DMS79 treated with DMSO at 0.1 percent for 48 hours (cell line): ENCODE measurements at places on chromosomes 5 and 9.

DNA sequence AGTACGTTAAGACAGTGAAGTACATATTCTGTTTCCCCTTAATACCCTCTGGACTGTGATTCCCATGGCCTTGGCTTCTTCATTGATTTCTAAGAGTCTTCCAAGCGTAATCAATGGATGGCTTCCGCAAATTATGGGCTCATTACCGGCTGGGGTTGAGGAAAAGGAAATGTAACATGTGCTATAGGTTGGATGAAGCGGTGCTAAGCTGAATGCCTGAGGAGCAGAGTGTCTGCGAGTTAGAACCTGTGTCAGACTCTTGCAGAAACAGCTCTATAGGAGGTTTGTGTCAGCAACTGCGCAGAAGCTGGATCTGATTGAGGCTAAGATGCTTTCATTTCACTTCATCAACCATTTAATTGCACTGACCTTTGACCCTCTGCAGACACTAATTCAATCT lies 114.3 kb upstream of the CDH18 start:
- no peak for DNase-seq

GRCh38 chr5:65749956-65750355 lies 28.0 kb downstream of the NLN start:
- DNase-seq = no peak

GRCh38 chr5:152151113-152151512 lies 226.5 kb upstream of the GLRA1 start:
- no peak for DNase-seq

DNA sequence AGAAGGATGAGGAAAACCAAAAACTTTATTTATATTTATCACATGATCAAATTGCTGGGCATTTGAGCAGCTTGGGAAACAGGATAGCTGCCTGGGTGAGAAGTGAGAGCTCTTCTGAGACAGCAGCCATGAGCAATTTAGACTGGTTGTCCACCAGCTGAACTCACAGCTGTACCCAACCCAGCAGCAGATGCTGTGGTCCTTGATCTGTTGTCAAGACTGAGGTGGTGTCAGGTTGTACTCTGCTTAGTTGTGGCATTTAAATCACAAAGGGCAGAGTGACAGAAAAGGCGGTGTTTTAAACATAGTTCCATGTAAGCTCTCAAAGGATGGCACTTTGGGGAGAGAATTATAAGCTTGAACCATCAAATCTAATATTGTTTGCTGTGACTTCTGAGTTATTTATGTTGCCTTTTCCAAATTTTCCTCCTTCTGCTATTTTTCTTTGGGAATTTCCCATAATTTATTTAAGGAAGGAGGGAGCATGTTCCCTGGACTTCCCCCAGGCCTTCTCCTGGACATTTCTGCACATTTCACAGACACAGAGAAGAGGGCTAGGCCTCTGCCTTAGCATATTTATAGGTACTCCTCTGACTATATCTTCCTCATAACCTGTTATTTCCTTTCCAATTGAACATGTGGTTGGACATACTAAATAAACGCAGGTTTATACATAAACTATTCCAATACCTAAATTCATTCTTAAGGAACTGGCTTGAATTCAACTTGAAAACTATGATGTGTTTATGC lies 117.7 kb upstream of the FER start:
- no peak for DNase-seq

GRCh38 chr5:16457853-16458252 lies 7.7 kb downstream of the ZNF622 start:
- no peak for DNase-seq

DNA sequence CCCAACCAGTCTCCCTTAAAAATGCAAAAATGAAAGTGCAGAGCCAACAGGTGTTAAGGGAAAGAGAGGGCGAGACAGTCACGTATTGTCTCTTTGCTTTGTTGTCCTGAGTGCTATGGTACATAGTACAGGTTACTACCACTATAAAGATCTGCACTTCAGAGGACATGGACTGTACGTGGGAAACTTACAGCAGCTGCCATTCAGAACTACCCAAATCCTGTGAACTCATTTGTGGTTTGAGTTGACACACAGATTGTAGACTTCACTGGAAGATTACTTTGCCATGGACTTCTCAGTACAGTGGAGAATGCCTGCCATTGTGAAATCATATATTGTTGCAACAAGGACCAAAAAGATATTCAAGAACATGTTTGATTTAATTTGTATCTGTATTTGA lies 34.8 kb downstream of the FBXO38 start:
- DNase-seq = no peak
